ENCODE measurements at places on chromosomes 2 and 18. TPM values are rescaled to one million over a fixed set of nuclear protein-coding genes. Genes with fewer than 3 reads are reported as not detected.

Gene CKAP2L
- 13.9 TPM for total RNA-seq

Gene DHRS9
- 3.3 TPM for total RNA-seq

Gene SERPINB11
- total RNA-seq, result 0.03 TPM

Gene HOXD11
- 6.5 TPM for total RNA-seq

Gene SLC19A3
- 2.3 TPM for total RNA-seq

Gene CCDC68
- 4.8 TPM for total RNA-seq

Gene HNMT
- total RNA-seq, result 1.1 TPM

Gene DBI
- 389 TPM for total RNA-seq

Gene AMER3
- not detected for total RNA-seq

Gene PLGLB1
- 0.44 TPM for total RNA-seq

Gene MYOM1
- 0.31 TPM for total RNA-seq

Gene ZNF397
- 4.7 TPM for total RNA-seq

Gene CNTNAP5
- not detected for total RNA-seq

Gene IAH1
- 105 TPM for total RNA-seq

Gene DUSP19
- total RNA-seq, result 0.80 TPM

All from A549 treated with AZD2906 at 1 μM for 4 hours (cell line).